ENCODE measurements at places on chromosomes 13 and 19. TPM values are rescaled to one million over a fixed set of nuclear protein-coding genes. Genes with fewer than 3 reads are reported as not detected.

CACNA1A gene
- 2.3 TPM for total RNA-seq

DNA sequence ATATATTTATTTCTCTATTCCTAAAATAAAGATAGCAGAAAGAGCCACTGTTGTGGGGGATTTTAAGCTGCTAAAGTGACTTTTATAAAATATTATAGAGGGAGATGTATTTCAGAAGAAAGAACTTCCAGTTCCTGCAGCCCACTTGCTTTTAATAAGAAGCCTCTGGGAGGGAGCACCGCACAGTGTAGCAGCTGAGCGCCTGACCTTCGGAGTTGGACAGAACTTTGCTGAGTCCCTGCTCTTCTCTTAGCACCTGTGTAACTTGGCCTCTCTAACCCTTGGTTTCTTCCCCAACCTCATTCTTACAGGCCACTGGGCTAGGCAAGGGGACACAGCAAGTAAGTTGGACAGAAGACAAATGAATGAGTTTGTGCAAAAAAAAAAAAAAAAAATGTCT lies 34.8 kb upstream of the TPTE2 start:
- H3K4me3 ChIP-seq, result no peak overlapping the region
- no peaks in the 10 kb centered on the region for H3K36me3 ChIP-seq
- DNase-seq, result no peak

GRCh38 chr13:44266772-44267171 lies 106.9 kb upstream of the SERP2 start:
- no peak overlapping the region for H3K4me3 ChIP-seq
- DNase-seq, result no peak
- no peak overlapping the region for H3K27ac ChIP-seq
- H3K4me1 ChIP-seq, result peaks cover 23% of the 10 kb centered on the region

- peaks cover 31% of the 10 kb centered on the region for H3K36me3 ChIP-seq
- no peak overlapping the region for H3K27ac ChIP-seq
- H3K27me3 ChIP-seq, result no peaks in the 10 kb centered on the region
- DNase-seq, result no peak
- no peak overlapping the region for H3K4me3 ChIP-seq
- H3K4me1 ChIP-seq, result peaks cover 15% of the 10 kb centered on the region
These were observed 3.6 kb downstream of the ZIK1 start for GRCh38 chr19:57587529-57587928.

DNA sequence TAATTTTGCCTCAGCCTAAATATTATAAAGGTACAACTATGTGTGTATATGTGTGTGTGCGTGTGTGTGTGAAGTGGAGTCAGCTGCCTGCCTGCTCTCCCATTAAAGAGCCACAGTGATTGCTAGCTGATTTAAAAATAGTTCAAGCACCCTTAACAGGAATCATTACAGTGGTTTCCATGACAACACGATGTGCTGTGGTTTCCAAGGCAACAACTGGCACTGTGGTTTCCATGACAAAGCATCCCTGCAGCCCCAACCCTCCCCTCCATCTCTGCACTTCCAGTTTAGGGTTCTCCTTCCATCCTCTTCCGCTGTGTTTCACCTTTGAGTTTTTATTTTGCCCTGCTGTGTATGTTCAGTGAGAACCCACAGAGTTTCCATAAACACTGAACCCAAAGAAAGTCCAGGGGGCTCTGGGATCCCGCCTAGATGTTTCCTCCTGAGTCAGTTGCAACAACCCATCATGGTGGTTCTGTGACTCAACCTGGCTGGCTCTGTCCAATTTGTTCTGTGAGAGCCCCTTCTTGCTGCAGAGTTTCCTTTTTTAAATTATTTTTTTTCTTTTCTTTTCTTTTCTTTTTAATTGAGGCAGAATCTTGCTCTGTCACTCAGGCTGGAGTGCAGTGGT lies 7.1 kb upstream of the PNMA8A start:
- no peaks in the 10 kb centered on the region for H3K27me3 ChIP-seq
- peaks cover 38% of the 10 kb centered on the region for H3K4me1 ChIP-seq
- H3K4me3 ChIP-seq, result no peak overlapping the region
- DNase-seq, result no peak
- no peaks in the 10 kb centered on the region for H3K36me3 ChIP-seq
- H3K27ac ChIP-seq, result peak overlapping the region; percentile 97

GRCh38 chr19:1884291-1884718 lies 991 bp downstream of the ABHD17A start:
- DNase-seq, result no peak
- no peak overlapping the region for H3K27ac ChIP-seq
- no peaks in the 10 kb centered on the region for H3K27me3 ChIP-seq
- H3K36me3 ChIP-seq, result no peaks in the 10 kb centered on the region
- H3K4me1 ChIP-seq, result peaks cover 42% of the 10 kb centered on the region
- peak overlapping the region; percentile 95 for H3K4me3 ChIP-seq

DNA sequence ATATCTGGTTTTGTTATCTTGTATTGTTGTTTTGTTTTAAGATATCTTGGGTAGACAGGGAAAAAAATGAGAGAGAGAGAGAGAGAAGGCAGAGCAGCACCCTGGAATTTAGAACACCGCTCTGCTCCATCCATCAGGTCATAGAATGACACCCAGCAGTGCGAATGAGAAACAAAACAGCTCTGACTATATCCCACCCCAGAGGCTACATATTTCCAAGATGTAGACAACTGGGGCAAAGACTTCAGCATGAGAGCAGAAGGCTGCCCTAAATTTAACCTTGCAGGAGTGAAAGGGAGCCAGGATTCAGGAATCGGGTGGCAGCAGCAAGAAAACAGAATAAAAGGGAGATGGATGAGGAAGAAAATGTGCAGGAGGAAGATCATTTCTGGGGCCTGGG lies 46.5 kb downstream of the TNFSF13B start:
- no peaks in the 10 kb centered on the region for H3K36me3 ChIP-seq
- H3K4me1 ChIP-seq, result peaks cover 10% of the 10 kb centered on the region
- no peak overlapping the region for H3K27ac ChIP-seq

Data from thoracic aorta (tissue), 2 donors.